ENCODE measurements at places on chromosomes 1 and 21.
A peak's percentile ranks its signal among the peaks of the same experiment; 100 is the strongest.

DNA sequence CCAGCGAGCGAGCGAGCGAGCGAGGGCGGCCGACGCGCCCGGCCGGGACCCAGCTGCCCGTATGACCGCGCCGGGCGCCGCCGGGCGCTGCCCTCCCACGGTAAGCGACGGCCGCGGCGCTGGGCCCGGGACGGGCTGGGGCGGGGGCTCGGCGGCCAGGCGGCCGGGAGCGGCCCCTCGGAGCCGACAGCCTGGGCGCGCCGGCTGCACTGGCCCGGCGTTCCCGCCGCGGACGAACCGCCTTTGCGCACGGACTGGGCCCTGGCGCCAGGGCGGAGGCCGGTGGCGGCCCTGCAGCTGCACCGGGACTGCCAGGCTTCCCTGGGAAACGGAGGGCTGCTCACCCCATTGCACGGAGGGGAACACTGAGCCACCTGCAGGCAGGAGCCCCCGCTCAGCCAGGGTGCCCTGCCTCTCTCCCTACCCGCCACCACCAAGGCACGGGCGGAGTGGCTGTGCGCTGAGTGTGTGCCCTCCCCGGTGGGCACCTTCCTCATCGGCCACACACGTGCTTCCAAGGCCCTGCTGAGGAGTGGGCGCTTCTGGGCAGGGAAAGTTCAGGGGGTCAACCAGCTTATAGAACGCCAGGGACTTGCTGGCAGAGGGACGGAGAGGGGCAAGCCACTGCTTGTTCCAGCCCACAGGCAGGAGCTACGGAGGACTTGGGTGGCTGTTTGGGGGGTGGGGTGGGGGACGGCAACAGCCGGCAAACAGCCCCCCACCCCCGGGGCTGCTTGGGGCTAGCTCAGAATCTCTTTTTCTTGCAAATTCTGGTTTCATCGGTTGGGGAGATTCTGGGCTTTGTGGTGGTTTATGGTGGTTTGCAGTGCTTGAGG lies 532 bp downstream of the CSF1 start:
- no peak for DNase-seq

- no peak for DNase-seq
Measured at GRCh38 chr1:216836316-216836715, 113.1 kb upstream of the ESRRG start.

DNA sequence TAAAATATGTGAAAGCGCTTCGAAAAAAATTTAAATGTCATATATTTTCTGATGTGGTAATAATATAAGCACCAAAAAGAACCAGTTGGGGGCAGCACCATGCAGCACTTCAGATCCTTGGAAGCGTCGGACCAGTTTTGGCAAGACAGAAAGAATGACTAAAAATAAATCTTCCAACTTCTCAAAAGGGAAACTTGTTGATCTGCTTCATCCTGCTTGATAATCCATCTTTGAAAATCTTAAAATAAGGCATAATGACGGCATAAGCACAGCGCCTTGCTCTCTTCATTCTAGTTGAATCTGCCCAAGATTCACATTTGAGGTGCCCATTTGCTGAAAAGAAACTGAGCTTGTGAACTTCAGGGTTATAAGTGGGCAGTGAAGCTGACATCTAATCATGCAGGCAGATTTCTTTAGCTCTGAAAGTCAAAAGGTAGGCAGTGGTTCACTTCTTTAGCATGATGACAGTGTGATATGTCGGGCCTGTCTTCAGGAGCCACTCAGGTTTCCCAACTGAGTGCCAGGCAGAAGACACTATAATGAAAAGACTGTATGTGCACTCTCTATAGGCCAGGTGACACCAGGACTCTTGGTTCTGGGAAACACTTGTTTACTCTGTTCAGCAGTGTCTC lies 19.8 kb upstream of the MUTYH start:
- peak; percentile 65 for DNase-seq

DNA sequence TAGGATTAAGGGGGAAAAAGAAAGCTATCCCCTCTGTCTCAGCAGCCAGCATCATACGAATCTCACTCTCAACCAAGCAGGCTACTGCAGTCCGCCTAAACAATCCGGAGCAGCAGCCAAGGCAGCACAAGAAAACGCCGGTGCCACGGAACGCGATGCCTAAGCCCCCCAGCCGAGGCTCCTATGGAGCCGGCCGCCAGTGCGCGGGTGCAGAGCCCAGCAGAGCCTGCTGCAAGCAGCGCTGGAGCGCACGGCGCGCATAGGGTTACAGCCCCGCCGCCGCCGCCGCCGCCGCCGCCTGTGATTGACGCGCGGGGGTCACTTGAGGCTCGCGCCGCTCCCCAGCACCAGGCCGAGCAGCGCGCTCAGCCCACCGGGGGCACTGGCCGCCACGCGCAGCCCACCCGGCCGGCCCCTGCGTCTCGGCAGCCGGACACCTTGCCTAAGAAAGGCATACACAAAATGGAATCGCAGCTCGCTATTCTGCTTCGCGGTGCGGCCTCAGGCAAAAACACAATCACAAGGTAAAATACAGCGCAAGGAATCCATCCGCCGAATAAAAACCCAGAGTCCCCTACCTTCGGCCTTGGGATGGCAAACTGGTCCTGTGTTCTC lies 780 bp downstream of the HIVEP3 start:
- peak; percentile 41 for DNase-seq

DNA sequence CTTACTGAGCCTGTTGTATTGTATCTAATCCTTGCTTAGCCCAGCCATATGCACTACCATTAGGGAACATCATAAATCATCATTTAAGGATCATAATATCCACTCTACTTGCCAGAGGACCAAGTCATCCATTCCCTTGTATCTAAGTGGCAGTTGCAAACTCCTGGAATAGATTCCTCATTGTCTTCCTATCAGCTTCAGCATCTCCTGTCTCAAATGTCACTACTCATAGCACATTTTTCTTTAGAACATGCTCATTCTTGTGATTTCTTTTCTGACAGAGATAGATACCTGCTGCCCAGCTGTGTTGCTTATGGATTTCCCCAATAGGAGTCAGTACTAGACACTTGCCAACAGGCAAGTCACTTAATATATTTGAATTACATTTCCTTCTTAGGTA lies 84.3 kb downstream of the OLFML3 start:
- DNase-seq = no peak

DNA sequence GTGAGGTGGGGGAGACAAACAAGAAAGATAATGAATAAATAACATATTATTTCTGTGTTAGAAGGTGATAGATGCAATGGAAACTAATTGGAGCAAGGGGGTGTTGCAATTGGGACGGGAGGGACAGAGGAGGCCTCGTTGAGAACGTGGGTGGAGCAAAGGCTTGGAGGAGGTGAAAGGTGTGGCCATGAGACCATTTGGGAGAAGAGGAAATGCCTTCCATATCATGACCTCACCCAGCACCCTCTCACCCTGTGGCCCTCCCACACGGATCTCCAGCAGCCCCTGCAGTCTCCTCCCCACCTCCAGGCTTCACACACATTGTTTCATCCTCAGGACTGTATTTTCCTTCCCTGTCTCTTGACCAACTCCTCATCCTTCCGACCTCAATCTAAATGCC lies 85.3 kb upstream of the ARHGAP29 start:
- peak; percentile 7 for DNase-seq

- DNase-seq = peak; percentile 1
Measured at GRCh38 chr1:71222668-71223067, 141.8 kb upstream of the ZRANB2 start.

GRCh38 chr1:54399765-54400164 lies 6.4 kb downstream of the SSBP3 start:
- DNase-seq = no peak

- DNase-seq = peak; percentile 80
Measured at GRCh38 chr1:77538956-77539518, 143.4 kb downstream of the ZZZ3 start.
